Transverse colon (tissue), 4 donors: ENCODE measurements at places on chromosomes 1 and 21. TPM values are rescaled to one million over a fixed set of nuclear protein-coding genes. Genes with fewer than 3 reads are reported as not detected.

DNA sequence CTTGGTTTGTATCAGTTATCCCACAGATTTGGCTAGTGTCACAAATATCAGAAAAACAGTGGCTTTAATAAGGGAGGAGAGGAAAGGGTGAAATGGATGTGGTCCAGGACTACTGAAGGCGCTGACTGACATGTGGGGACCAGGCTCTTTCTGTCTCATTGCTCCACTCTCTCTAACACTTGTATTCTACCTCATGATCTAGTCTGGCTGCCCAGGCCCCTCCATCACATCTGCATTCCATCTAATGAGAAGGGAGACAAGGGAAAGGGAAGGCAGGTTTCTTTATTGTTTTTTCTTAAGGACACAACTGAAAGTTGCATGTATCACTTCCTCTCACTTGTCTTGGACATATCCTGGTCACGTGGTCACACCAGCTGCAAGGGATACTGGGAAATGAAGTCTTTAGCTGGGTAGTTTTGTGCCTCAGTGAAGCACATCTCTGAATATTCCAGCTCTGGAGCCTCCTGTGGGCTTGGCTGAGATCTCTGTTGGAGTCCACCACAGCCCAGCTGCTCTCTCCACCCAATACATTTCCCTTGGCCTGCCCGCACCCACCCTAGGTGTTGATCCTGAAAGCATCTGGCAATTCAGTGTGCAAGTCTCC lies 42.0 kb upstream of the PADI2 start:
- H3K36me3 ChIP-seq: no peaks in the 10 kb centered on the region
- no peak overlapping the region for H3K4me3 ChIP-seq
- H3K27me3 ChIP-seq: peaks cover 2% of the 10 kb centered on the region
- no peak for DNase-seq
- H3K4me1 ChIP-seq: no peaks in the 10 kb centered on the region

- H3K36me3 ChIP-seq: no peaks in the 10 kb centered on the region
- no peak overlapping the region for H3K27ac ChIP-seq
- no peak overlapping the region for H3K4me3 ChIP-seq
- H3K27me3 ChIP-seq: no peaks in the 10 kb centered on the region
- no peaks in the 10 kb centered on the region for H3K4me1 ChIP-seq
Measured at GRCh38 chr1:211722277-211723175, 47.1 kb upstream of the NEK2 start.

DNA sequence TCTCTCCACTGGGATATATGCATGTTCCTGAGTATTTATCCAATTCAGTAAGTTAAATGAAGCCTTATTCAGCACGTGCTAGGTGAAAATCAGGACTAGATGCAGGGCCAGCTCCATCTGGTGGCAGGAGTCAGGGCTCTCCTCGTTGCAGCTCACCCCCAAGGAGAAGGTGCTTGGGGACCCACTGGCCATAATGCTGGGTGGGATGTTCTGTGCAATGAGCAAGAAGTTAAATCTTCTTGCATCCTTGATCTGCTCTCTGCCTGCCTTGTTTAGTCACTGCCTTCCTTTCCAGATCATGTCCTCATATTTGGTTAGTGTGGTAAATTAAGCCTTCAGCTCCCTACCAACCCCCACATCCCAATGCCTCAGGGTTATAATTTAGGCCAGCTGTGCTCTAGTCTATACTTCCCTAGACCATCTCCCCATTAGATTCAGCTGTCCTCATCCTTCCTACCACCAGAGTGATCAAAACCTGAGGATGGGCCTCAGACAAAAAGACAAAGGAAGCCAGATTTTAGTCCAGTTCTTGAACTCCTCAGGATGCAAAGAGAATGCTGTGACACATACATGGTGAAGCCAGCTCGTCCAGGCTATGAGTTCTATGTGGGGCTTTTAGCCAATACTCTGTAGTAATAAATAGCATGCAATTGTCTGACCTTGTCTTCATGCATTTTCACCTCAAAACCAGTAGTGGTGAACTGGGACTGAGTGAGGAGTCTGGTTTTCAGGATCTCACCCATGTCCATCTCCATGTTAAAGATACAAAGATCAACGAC lies 55.9 kb downstream of the SEC16B start:
- no peak overlapping the region for H3K27ac ChIP-seq
- no peaks in the 10 kb centered on the region for H3K4me1 ChIP-seq
- peak; percentile 39 for DNase-seq
- no peak overlapping the region for H3K4me3 ChIP-seq

- peaks cover 9% of the 10 kb centered on the region for H3K27me3 ChIP-seq
- H3K36me3 ChIP-seq: no peaks in the 10 kb centered on the region
- H3K27ac ChIP-seq: no peak overlapping the region
- no peak overlapping the region for H3K4me3 ChIP-seq
Measured at GRCh38 chr1:204714861-204715511, 29.4 kb upstream of the LRRN2 start.

GRCh38 chr1:198959032-198959431 lies 320.2 kb downstream of the PTPRC start:
- DNase-seq: no peak
- H3K36me3 ChIP-seq: no peaks in the 10 kb centered on the region
- no peak overlapping the region for H3K4me3 ChIP-seq
- no peak overlapping the region for H3K27ac ChIP-seq
- no peaks in the 10 kb centered on the region for H3K27me3 ChIP-seq
- no peaks in the 10 kb centered on the region for H3K4me1 ChIP-seq

DNA sequence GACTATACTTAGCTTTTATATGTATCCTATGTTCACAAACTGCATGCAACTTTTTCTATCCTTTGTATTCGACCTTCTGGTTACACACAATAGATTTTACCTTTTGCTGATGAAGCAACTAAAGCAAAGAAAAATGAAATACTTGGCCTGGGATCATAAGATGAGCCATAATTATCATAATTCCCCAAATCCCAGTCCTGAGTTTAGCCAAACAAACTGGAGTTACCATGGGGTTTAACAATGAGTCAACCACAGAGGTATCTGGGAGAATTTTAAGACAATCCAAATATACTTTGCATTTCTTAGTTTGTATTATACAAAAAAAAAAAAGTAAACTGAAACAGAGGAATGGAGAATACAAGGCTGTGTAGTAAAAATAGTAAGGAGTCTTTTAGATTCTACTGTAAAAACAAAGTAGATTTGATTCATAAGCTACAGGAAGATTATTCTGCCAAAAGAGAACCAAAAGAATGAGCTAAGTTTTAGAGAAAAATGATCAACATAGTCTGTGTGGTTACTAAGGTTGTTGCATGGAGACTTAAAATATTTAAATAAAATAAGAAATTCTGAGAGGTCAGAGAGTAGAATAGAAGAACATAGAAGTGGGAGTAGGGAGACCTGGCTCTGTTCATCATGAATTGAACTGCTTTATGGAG lies 60.4 kb upstream of the GORAB start:
- no peak overlapping the region for H3K27ac ChIP-seq
- H3K4me1 ChIP-seq: no peaks in the 10 kb centered on the region
- H3K4me3 ChIP-seq: no peak overlapping the region
- no peaks in the 10 kb centered on the region for H3K27me3 ChIP-seq
- H3K36me3 ChIP-seq: no peaks in the 10 kb centered on the region
- no peak for DNase-seq

The KCNA2 gene
- 1.7 TPM for total RNA-seq

- no peak overlapping the region for H3K27ac ChIP-seq
- DNase-seq: no peak
- no peaks in the 10 kb centered on the region for H3K36me3 ChIP-seq
- no peaks in the 10 kb centered on the region for H3K27me3 ChIP-seq
- H3K4me3 ChIP-seq: no peak overlapping the region
Measured at GRCh38 chr1:57549300-57549699, 125.4 kb upstream of the DAB1 start.

The SDE2 gene
- total RNA-seq: 8.2 TPM

The DCST1 gene
- total RNA-seq: not detected

The GRIK3 gene
- total RNA-seq: 1.6 TPM

DNA sequence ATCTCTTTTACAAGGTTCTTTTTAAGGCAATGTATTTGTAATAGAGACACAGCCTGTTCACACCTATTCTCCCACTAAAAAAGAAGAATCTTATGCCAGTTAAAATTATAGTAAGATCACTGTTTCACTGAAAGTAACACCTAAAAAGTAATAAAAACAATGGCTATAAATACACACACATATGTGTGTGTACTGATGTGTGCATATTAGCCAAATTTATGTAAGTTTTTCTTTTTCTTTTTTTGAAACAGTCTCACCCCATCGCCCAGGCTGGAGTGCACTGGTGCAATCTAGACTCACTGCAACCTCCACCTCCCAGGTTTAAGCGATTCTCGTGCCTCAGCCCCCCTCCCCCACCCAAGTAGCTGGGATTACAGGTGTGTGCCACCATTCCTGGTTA lies 56.8 kb upstream of the SLC30A10 start:
- H3K27me3 ChIP-seq: no peaks in the 10 kb centered on the region
- no peaks in the 10 kb centered on the region for H3K4me1 ChIP-seq
- H3K27ac ChIP-seq: no peak overlapping the region
- H3K36me3 ChIP-seq: no peaks in the 10 kb centered on the region
- no peak overlapping the region for H3K4me3 ChIP-seq

- H3K27ac ChIP-seq: no peak overlapping the region
- no peaks in the 10 kb centered on the region for H3K36me3 ChIP-seq
- no peaks in the 10 kb centered on the region for H3K27me3 ChIP-seq
- no peaks in the 10 kb centered on the region for H3K4me1 ChIP-seq
Measured at GRCh38 chr1:15985611-15986297, 9.9 kb upstream of the ZBTB17 start.

The UMODL1 gene
- 0.68 TPM for total RNA-seq

The SYT6 gene
- total RNA-seq: 0.64 TPM

DNA sequence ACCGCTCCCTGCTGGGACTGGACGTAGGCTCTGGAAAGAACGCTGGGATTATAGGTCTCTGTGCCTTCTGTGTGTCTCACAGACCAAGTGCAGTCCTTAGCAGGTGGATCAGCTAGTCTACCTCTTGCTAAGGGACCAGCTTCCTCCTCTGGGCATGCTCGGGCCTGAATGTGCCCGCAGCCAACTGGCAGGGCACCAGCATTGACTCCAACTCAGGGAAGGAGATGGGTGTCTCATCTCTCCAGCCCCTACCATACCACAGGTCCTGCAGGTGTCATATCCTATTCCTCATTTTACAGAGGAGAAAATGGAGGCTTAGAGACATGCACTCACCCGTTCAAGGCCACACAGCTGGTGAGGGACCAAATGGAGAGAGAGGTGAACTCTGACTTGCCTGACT lies 340.2 kb downstream of the PTPRU start:
- H3K4me1 ChIP-seq: no peaks in the 10 kb centered on the region
- H3K4me3 ChIP-seq: no peak overlapping the region
- no peak overlapping the region for H3K27ac ChIP-seq
- no peak for DNase-seq

GRCh38 chr1:172826096-172826741 lies 167.3 kb downstream of the FASLG start:
- H3K27ac ChIP-seq: peak overlapping the region; percentile 72
- DNase-seq: no peak
- no peak overlapping the region for H3K4me3 ChIP-seq

GRCh38 chr1:169326956-169327268 lies 40.7 kb downstream of the NME7 start:
- H3K4me3 ChIP-seq: no peak overlapping the region
- H3K36me3 ChIP-seq: no peaks in the 10 kb centered on the region
- no peak for DNase-seq
- H3K27ac ChIP-seq: no peak overlapping the region

The DCST2 gene
- 4.6 TPM for total RNA-seq

DNA sequence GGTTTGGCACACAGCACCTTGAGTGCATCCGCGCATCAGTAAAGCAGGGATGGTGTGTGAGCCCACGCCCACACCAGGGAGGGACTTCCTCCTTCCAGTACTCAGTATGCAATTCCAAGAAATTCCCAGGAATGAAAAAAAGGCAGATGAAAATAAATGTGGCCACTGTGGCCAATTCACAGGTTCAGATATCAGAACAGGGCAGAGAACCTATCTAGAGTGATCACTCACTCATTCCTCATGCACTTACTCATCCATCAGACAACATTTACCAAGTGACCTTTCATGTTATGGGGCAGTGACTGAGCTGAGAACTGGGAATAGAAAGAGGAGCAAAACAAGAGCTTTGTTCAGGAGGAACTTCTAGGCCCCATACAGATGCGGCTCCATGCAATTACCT lies 113.7 kb downstream of the ZSCAN20 start:
- H3K27me3 ChIP-seq: no peaks in the 10 kb centered on the region
- no peak overlapping the region for H3K27ac ChIP-seq
- no peaks in the 10 kb centered on the region for H3K4me1 ChIP-seq
- H3K36me3 ChIP-seq: no peaks in the 10 kb centered on the region

- no peak for DNase-seq
- H3K27me3 ChIP-seq: no peaks in the 10 kb centered on the region
- peak overlapping the region; percentile 59 for H3K27ac ChIP-seq
Measured at GRCh38 chr21:33931799-33932390, 16.3 kb upstream of the ATP5PO start.

DNA sequence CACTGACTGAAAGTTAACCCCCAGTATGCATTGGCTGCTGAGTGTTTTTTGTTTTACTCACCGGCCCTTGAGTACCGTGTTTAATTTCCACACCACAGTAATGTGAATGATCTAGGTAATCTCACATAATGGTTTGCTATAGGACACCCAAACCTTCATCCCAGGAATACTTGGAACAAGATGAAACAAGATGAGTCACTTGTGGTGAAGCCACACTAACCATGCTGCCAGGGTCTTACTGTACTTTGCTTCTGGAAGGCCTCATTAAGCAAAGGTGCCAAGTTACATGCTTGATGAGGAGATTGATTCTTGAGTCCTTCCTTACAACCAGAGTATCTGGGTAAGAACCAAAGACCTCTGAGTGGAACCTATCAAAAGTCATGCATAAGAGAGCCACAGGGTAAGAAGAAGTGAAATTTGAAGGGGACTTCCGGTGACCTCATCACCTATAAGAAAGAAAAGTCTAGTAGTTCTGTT lies 163.3 kb downstream of the NRIP1 start:
- DNase-seq: no peak
- H3K4me3 ChIP-seq: no peak overlapping the region
- no peaks in the 10 kb centered on the region for H3K4me1 ChIP-seq
- no peaks in the 10 kb centered on the region for H3K36me3 ChIP-seq
- H3K27ac ChIP-seq: no peak overlapping the region

- H3K4me1 ChIP-seq: peaks cover 5% of the 10 kb centered on the region
- DNase-seq: no peak
- no peaks in the 10 kb centered on the region for H3K36me3 ChIP-seq
- no peak overlapping the region for H3K4me3 ChIP-seq
- no peaks in the 10 kb centered on the region for H3K27me3 ChIP-seq
Measured at GRCh38 chr1:159821171-159821867, 5.4 kb upstream of the SLAMF8 start.

The GFI1 gene
- 10.0 TPM for total RNA-seq

DNA sequence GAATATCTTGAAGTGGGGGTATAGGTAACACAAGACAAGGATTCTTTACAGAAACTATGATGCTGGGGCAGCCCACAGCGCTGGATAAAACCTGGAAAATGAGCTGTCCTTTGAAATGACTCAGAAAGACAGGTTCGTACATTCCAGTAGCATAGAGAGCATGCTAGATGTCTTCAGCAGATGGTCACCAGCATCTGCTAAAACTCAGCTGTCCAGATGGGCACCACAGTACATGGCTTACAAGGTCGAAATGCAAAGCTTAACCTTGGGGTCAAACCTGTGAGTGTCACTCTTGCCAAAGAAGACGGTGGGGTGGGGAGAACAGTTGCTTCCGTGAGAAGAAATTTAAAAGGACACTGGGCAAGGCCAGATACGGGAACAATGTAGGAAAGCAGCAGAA lies 41.3 kb upstream of the TRIM45 start:
- no peaks in the 10 kb centered on the region for H3K27me3 ChIP-seq
- no peak for DNase-seq
- no peak overlapping the region for H3K27ac ChIP-seq
- H3K4me1 ChIP-seq: no peaks in the 10 kb centered on the region
